ENCODE measurements at places on chromosomes 7 and 10. TPM values are rescaled to one million over a fixed set of nuclear protein-coding genes. Genes with fewer than 3 reads are reported as not detected.

- DNase-seq, result no peak
Observed at GRCh38 chr10:4068629-4069028, 283.6 kb upstream of the KLF6 start.

- DNase-seq, result no peak
Observed at GRCh38 chr7:82998436-82998835, 164.2 kb downstream of the PCLO start.

GRCh38 chr10:49575489-49576072 is 34.5 kb upstream of the SLC18A3 start:
- DNase-seq, result no peak

GRCh38 chr10:35035606-35036005 is 54.5 kb downstream of the CUL2 start:
- DNase-seq, result no peak

Gene C10orf90
- not detected for total RNA-seq

Gene STEAP1B
- 21.1 TPM for total RNA-seq

DNA sequence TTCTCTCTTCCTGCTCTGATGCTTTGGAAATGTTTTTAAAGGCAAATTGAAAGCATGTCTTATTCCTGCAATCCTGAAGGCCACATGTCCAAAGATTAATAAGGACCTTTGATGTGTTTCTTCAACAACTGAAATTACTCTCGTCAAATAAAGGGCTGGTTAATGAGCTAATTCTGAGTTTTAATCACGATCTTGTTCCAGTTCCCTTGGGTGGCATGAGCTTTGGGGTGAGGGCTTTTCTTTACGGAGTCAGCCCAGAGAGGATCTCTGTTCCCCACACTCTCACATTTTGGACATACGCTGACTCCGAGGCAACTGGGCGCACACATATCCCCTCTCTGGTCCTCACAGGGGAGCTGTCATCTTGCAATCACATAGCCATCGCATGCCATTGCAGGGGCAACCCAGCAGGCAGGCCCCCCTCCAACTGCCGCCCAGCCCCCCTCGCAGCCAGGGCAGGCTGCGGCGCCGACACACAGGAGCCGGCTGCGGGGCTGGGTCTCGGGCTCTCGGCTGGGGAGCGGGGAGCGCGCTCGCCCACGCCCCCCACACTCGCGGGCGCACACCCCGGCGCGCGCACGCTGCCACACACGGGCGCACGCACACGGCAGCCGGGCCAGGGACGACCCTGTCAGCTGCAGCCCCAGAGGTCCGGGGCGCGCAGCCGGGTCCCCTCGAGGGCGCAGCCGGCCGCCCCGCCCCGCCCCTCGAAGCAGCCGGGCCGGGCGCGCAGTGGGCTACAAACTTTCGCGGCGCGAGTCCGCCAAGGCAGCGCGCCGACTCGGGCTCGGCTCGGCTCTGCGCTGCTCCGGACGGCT is at the start of gene GDF10:
GDF10 (plus strand) TSS at position 587 of the 818 bp plus-strand sequence. CDS start 455 bp downstream, outside the sequence.
- DNase-seq, result no peak

Gene MAGI2
- total RNA-seq, result 27.2 TPM

GRCh38 chr7:727806-728460 is 852 bp upstream of the PRKAR1B start:
- peak; percentile 38 for DNase-seq

DNA sequence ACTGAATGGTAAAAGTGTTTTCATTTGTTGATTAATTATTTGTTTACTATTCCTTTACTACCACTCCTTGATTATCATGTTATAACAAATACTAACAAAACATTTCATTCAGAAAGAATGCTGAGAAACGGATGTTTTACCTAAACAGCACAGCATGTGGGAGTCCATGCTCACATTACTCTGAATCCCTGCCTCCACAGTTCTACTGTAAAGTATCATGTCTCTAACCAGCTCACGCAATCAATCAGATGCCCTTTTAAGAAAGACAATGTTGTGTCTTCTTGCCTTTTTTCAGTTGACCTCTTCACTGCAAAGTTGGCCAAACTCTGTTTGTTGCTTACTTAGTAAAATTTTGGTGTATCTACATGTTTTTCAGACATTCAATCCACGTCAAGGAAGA is 232.5 kb upstream of the MDFIC start:
- no peak for DNase-seq

GRCh38 chr10:28559618-28560017 is 26.7 kb downstream of the WAC start:
- DNase-seq, result no peak

- peak; percentile 42 for DNase-seq
Observed at GRCh38 chr10:3786295-3787015, 1.4 kb upstream of the KLF6 start.

DNA sequence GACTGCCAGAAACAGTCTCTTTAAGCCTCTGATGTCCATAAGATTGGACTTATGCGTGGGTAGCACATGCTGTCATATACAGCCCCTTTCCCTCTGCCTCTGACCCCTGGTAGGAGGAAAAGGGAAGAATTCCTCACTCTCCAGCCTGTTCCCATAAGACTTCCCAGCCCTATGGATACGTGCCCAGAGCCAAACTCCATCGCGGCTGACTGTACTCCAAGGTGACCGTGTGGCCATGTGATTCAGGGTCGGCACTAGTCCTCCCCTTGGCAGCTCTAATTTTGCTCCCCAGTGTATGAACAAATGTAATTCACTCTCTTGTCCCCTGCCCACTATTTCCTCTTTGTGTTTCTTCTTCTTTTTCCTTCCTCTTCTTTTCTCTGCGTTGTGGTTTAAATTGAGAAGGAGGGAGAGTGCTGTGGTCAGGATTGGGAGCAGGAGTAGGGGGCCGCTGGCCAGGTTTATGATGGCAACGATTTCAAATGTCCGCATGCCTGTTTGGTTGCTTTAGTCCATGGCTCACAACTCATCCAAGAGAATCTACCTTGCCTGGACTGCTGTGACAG is 43.8 kb downstream of the PRLHR start:
- no peak for DNase-seq

GRCh38 chr7:99369767-99370391 is 4.7 kb upstream of the ARPC1B start:
- peak; percentile 45 for DNase-seq

DNA sequence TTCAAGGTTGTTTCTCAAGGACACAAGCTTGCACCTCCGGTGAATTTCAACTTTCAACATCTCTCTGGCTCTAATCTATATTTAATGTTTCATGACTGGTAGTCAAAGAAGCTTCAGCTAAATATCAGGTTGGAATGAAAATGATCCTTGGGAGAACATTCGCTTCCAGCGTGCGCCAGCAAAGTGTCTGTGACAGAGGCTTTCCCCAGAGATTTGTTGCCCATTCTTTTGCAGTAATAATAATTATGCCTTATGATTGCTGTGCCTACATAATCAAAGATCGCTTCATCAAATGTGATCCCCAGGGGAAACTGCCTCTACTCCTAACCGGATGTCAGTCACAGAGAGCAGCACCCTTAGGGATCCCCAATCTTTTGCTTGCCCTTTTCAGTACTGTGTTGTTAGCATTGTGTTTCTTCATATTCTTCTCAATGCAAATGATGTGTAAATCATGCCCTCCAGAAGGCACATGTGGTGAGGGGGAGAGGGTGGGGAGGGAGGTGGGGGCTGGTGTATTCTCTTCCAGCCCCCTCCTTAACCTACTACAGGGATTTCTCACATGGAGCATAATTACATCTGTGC is 30.5 kb downstream of the FZD1 start:
- no peak for DNase-seq

Gene SPACDR
- total RNA-seq, result 1.1 TPM

DNA sequence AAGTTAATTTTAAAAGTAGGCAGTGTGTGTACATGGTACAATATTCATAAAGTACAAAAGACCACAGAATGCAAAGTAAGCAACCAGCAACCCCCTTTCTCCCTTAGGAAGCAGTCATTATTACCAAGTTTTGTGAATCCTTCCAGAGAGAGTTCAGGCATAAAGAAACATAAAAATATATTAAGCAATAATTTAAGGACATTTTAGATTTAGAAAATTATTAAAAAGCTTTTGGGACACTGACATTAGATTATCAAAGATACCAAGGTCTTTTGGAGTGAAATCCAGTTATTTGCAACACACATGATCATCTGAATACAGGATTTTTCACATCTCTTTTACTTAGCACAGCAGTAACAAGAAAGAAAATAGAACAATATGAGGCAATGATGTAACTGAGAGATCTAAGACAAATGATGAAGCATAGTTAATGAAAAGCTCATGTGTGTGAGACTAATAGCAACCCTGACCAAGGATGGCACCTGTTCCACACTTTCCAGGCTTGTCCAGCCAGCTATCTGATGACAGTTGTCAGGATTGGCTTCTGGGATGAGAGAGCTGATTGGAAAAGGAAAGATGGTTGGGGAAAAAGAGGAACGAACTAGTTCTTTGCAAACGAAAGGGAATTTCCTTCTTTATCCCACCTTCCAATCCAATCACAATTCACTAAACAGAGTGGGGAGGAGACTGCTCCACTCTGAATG is 115.5 kb upstream of the LAMB4 start:
- no peak for DNase-seq

Gene POP7
- total RNA-seq, result 14.9 TPM

GRCh38 chr7:95772298-95772770 is at the start of gene DYNC1I1:
TSS of gene DYNC1I1 (plus strand) at chr7:95772554. CDS start at chr7:95804730, 32,176 bp downstream.
- peak; percentile 19 for DNase-seq

Measured in IMR-90 (cell line).